Ascending aorta (tissue), 2 donors: ENCODE measurements at places on chromosomes 2 and 18.

DNA sequence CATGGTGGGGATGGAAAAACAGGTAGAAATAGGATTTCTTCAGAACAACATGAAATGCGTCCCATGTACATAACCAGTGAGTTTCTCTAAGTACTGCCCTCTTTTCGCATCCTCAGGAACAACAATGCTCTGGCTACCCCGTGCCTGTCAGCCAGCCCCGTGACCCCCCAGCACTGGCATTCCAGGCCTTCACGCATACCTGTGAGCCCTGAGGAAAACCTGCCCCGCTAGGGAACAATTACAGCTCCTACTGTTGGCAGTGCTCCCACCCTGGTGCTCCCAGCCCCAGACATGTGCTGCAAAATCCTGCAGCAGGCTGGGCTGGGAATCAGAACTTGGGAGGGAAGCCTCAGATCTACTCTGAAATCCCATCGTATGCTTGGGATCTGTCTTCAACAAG, 9.1 kb downstream of the SMAD7 start:
- DNase-seq: no peak

DNA sequence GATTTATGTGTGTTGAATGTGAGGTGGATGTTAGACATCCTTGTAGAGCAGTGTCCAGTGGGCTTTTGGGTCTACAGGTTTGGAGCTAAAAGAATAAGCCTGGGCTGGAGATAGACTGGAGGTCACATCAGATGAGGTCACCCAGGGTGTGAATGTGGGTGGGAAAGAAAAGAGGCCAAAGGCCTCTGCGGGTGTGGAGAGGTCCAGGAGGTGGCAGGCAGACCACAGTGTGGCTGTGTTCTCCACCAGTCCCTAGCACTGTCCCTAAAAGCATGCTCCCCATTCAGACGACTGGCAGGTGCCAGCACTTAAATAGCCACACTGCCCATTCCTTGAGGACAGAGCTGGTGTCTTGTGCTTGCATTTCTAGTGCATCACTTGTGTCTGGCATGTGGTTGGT, 4.1 kb downstream of the ATG4B start:
- DNase-seq: no peak

DNA sequence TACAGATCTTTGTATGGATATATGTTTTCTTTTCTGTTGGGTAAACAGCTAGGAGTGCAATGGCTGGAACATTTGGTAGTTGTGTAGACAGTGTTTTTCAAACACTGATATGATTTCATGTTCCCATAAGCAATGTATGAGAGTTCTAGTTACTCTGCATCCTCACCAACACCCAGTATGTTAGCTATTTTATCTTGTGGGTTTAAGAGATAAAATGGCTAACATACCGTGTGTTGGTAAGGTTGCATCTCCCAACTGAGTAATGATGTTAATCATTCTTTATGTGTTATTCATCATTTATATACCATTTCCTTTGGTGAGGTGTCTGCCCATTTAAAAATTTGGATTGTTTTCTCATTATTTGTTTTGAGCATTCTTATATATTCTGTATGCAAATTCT, 65.7 kb downstream of the LYPD6B start:
- no peak for DNase-seq

GRCh38 chr2:234641086-234641485, 144.2 kb upstream of the ARL4C start:
- no peak for DNase-seq

DNA sequence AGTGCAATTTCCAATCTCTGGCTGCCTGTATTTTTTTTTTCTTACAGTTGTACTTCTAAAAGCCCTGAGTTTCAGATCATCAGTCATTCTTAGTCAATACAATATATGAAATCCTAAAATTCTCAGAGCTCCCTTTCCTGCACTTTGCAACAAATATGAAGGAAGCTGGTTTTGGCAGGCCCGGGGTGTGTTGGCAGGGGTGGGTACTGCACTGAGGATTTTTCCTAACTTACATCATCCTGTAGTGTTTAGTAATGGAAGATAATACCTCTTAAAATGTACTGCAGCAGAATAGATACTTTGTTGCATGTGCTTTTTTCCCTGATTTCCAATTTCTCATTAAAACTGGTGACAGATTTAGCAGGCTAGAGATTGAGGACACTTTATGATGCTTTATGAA, 374.6 kb downstream of the PTH2R start:
- no peak for DNase-seq

GRCh38 chr18:62690236-62690815, 25.0 kb upstream of the PHLPP1 start:
- no peak for DNase-seq

GRCh38 chr2:44707945-44708660, 233.4 kb upstream of the SIX3 start:
- DNase-seq: no peak

DNA sequence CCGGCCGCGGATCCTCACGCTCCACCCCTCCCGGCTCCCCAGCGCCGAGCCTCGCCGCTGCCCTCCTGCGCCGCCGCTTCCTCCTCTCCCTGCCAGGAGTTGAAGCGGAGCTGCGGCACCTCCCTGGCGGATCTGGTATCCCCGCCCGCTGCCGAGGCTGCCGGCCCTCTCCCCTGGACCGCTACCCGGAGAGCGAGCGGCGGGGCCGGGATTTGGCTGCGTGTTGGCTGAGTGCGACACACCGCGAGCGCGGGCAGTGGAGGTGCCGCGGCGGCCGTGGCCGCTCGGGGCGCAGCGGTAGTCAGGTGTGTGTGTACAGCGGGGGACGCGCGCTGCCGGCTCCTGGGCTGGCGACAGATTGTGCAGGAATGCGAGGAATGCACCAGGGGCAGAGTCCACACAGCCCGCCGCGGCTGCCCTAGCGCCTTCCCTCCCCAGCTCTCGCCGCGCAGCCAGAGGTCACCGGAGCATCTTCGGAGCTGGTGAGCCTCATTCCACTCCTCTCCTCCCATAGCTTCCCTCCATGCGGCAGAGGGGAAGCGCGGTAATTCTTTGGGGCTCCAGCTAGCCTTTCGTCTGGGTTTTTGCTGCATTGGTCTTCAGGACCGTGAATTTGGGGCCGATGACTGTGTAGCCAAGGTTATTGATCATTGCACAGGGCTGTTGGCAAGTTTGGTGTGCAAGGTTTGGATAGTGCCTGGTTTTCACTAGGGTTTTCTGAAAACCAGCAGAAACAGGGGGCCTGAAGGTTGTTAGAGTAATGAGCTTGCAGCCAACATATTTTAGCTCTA, 1.3 kb downstream of the PKP4 start:
- DNase-seq: no peak

GRCh38 chr2:22153931-22154613, 1030.3 kb downstream of the TDRD15 start:
- no peak for DNase-seq

DNA sequence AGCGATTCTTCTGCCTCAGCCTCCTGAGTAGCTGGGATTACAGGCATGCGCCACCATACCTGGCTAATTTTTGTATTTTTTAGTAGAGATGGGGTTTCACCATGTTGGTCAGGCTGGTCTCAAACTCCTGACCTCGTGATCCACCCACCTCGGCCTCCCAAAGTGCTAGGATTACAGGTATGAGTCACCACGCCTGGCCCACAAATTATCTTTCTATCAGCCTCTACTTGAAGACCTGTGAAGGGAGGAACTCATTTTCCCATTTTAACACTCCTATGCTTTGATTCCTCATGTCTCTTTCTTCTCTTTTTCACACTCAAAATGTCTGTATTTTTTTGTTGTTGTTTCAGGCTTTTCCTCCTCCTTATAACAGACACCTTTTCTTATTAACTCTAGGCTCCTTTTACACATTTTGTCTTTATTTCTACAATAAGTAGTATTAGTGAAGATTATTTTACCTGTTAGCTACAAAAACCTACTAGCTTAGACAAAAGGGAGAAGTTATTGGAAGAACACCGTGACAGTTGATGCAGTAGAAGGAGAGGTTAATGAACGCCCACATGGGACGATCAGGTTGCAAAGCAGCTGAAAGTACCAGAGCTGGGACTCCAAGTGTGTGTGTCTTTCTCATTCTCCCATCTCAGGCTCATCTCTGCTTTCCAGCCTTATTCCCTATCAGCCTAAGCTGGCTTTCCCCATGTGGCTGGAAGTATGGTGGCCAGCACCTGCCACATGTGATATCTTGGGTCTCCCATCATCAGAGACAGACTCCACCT, 97.6 kb upstream of the AGAP1 start:
- DNase-seq: no peak

GRCh38 chr2:3872451-3872850, 169.1 kb downstream of the DCDC2C start:
- DNase-seq: no peak

DNA sequence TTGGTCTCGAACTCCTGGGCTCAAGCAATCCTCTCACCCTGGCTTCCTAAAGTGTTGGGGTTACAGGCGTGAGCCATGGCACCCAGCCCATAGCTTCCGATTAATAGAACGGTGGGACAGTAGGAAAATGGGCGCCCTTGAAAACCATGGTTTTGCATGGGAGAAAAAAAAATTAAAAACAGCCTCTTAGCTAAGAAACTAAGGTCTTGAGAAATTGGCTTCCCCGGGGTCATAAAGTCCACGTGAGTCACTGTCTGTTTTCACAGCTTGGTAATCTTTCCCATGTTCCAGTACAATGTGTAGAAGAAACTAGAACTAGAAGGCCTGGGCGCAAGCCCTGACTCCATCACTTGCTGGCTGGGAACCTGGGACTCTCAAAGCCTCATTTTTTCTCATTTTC, 20.7 kb downstream of the B3GNT2 start:
- no peak for DNase-seq

- no peak for DNase-seq
These were observed 1.1 kb upstream of the SALL3 start for GRCh38 chr18:78978349-78979055.
